ENCODE measurements at places on chromosomes 5 and 9.

- H3K27me3 ChIP-seq: no peaks in the 10 kb centered on the region
- H3K27ac ChIP-seq: no peak overlapping the region
- no peak overlapping the region for H3K4me3 ChIP-seq
- no peak for DNase-seq
- H3K4me1 ChIP-seq: no peaks in the 10 kb centered on the region
Observed at GRCh38 chr5:74367934-74368333, 272.6 kb downstream of the ENC1 start.

GRCh38 chr9:137045294-137046087, 486 bp downstream of the NPDC1 start:
- H3K4me1 ChIP-seq: peaks cover 5% of the 10 kb centered on the region
- peaks cover 60% of the 10 kb centered on the region for H3K27me3 ChIP-seq
- DNase-seq: peak; percentile 55
- H3K36me3 ChIP-seq: no peaks in the 10 kb centered on the region
- H3K27ac ChIP-seq: no peak overlapping the region

- peaks cover 10% of the 10 kb centered on the region for H3K4me1 ChIP-seq
- DNase-seq: no peak
- H3K36me3 ChIP-seq: no peaks in the 10 kb centered on the region
- H3K27me3 ChIP-seq: no peaks in the 10 kb centered on the region
Observed at GRCh38 chr9:133845440-133845839, 107.3 kb upstream of the SARDH start.

DNA sequence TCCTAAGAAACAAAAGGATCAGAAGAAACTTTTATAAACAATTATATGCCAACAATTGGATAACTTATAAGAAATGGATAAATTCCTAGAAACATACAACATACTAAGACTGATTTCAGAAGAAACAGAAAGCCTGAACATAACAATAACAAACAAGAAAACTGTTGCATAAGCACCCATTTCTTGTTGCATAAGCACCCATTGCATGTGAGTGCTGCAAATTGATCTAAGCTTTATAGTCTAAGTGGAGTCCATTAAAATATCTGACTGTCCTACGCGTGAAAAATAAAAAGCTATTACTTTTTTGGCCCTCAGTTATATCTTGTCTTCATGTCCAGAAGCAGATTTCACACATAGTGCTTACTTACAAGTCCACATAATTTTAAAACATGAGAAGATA, 19.3 kb downstream of the TYRP1 start:
- DNase-seq: no peak
- H3K27me3 ChIP-seq: no peaks in the 10 kb centered on the region
- H3K4me1 ChIP-seq: peaks cover 5% of the 10 kb centered on the region
- H3K4me3 ChIP-seq: no peak overlapping the region
- H3K36me3 ChIP-seq: no peaks in the 10 kb centered on the region

DNA sequence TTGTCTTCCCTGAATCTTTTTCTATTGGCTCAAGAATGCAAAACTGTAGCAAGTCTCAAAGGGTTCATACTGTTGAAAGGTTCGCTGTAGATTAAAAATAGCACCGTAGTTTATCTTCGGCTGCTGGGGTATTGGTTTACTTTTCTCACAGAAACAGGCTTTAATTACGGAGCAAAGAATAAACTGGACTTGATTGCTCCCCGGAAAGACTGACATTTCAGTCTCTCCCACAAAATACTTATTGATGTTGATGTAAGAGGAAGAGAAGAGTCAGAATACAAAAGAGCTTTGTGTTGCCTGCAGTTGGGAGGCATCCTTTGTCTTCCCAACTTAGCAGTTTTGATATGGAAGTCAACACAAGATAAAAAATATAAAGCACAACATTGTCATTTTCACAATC, 183.9 kb upstream of the DMAC1 start:
- DNase-seq: peak; percentile 0
- H3K36me3 ChIP-seq: no peaks in the 10 kb centered on the region
- H3K4me3 ChIP-seq: no peak overlapping the region
- H3K27me3 ChIP-seq: no peaks in the 10 kb centered on the region
- H3K27ac ChIP-seq: no peak overlapping the region
- H3K4me1 ChIP-seq: peaks cover 29% of the 10 kb centered on the region

GRCh38 chr9:5863092-5863746, 27.5 kb upstream of the MLANA start:
- no peaks in the 10 kb centered on the region for H3K4me1 ChIP-seq
- H3K27me3 ChIP-seq: no peaks in the 10 kb centered on the region
- H3K36me3 ChIP-seq: no peaks in the 10 kb centered on the region
- DNase-seq: no peak
- H3K4me3 ChIP-seq: no peak overlapping the region

GRCh38 chr9:12740845-12741244, 34.0 kb upstream of the LURAP1L start:
- no peaks in the 10 kb centered on the region for H3K27me3 ChIP-seq
- H3K4me1 ChIP-seq: no peaks in the 10 kb centered on the region
- DNase-seq: no peak

DNA sequence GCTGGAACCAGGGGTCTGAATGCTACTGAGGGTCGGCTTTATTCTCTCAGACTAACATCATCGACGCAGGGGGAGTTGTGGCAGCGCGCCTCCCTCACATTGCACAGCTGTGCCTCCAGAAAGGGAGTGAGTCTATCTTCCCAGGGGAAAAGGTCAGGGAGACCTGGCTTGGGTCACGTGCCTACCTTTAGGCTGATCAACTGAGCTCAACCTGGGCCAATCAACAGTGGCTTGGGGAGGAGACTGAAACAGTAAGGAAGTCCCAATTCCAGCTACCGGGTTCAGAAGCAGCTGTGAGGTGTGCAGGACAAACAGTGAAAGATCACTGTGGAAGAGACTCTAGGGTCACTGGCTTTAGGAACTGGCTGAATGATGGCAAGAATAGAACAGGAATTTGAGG, 14.3 kb downstream of the SNX30 start:
- peak; percentile 5 for DNase-seq
- H3K27me3 ChIP-seq: no peaks in the 10 kb centered on the region
- no peaks in the 10 kb centered on the region for H3K4me1 ChIP-seq
- no peaks in the 10 kb centered on the region for H3K36me3 ChIP-seq

- no peak overlapping the region for H3K4me3 ChIP-seq
- H3K27me3 ChIP-seq: no peaks in the 10 kb centered on the region
- peak; percentile 26 for DNase-seq
- peaks cover 13% of the 10 kb centered on the region for H3K4me1 ChIP-seq
Observed at GRCh38 chr9:12719431-12719830, 26.2 kb downstream of the TYRP1 start.

GRCh38 chr5:94391996-94392395, 226.4 kb downstream of the KIAA0825 start:
- H3K4me1 ChIP-seq: peaks cover 9% of the 10 kb centered on the region
- H3K4me3 ChIP-seq: no peak overlapping the region
- DNase-seq: no peak
- H3K27me3 ChIP-seq: no peaks in the 10 kb centered on the region
- H3K36me3 ChIP-seq: no peaks in the 10 kb centered on the region

GRCh38 chr5:61752588-61752987, 420.5 kb downstream of the ZSWIM6 start:
- H3K36me3 ChIP-seq: no peaks in the 10 kb centered on the region
- DNase-seq: no peak
- H3K27me3 ChIP-seq: no peaks in the 10 kb centered on the region
- no peaks in the 10 kb centered on the region for H3K4me1 ChIP-seq
- H3K4me3 ChIP-seq: no peak overlapping the region

- no peak overlapping the region for H3K27ac ChIP-seq
- peaks cover 20% of the 10 kb centered on the region for H3K4me1 ChIP-seq
- H3K4me3 ChIP-seq: no peak overlapping the region
- no peaks in the 10 kb centered on the region for H3K36me3 ChIP-seq
- H3K27me3 ChIP-seq: no peaks in the 10 kb centered on the region
- DNase-seq: peak; percentile 58
Observed at GRCh38 chr9:99433555-99433954, 211.5 kb downstream of the SEC61B start.

DNA sequence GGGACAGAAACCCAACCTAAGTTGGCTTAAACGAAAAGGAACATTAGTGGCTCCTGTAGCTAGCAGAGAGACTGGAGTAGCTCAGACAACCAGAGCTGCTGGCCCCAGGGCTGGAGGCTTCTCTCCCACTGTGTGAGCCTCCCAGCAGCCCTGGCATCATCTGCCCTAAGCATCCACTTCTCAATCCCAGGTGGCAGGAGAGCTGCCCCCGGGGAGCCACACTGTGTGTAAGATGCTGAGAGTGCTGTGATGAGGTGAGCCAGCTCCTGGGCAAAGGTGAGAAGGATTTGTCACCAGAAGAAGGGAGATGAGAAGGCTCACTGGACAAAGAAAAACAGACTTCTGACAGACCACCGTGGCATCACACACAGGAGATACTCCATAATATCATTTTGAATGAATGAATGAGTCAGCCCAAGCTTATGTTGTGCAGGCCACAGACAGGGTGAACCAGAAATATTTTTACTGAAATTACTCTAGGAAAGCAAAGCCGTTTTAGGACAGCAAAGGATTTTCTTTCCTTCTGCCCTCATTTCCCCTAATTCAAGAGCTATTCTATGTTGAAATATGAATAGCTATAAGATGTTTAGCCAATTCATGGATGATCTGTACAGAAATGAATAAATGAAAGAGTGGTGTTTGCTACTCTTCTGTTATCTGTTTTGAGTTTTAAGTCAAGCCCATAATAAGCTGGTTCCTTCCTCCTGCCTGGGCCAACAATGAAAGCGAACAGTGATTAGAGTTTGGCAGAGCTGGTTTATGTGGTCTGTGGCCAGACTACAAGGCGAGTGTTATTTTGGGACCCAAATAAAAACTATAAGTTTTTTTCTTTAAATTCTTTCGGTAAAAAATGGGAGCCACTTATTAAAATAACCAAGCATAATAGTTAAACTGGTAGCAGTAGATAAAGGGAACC, 57.4 kb upstream of the ECM2 start:
- H3K36me3 ChIP-seq: no peaks in the 10 kb centered on the region
- no peaks in the 10 kb centered on the region for H3K4me1 ChIP-seq
- H3K27me3 ChIP-seq: no peaks in the 10 kb centered on the region
- peak; percentile 48 for DNase-seq

- H3K27ac ChIP-seq: no peak overlapping the region
- no peaks in the 10 kb centered on the region for H3K4me1 ChIP-seq
- DNase-seq: no peak
- H3K4me3 ChIP-seq: no peak overlapping the region
- peaks cover 85% of the 10 kb centered on the region for H3K27me3 ChIP-seq
Observed at GRCh38 chr9:92964607-92965060, 17.3 kb downstream of the FGD3 start.

DNA sequence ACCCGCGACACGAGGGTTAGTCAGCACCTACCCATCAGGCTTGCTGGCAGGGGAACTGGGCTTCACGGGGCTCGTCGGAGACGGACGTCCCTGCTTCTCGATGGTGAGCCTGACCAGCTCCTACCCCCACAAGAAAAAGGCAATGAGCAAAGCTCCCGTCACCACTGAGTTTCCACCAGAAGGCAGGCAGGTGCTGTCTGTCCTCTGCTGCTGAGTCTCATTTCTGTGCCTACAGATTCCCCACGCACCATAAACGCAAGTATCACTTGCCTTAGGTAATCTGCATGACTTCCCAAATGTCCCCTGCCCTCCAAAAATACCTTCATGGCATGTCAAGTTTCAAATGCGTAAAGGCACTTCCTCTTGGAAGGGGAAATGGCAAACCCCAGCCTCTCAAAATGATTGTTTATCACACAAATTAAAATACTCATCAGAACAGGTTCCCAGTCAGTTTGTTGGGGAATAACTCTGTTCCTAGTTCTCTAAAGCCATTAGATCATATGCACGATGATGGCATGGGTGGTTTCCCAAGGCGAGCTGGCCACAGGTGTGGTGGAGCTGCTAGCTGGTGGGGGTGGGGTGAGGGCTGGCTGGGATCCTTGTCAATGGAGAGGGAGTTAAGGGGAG, 85.0 kb downstream of the PRRT1B start:
- no peaks in the 10 kb centered on the region for H3K36me3 ChIP-seq
- no peak for DNase-seq
- H3K27me3 ChIP-seq: no peaks in the 10 kb centered on the region

GRCh38 chr5:159667286-159667685, 249.0 kb upstream of the ADRA1B start:
- H3K4me3 ChIP-seq: no peak overlapping the region
- H3K27me3 ChIP-seq: no peaks in the 10 kb centered on the region
- no peak for DNase-seq
- H3K36me3 ChIP-seq: no peaks in the 10 kb centered on the region

All from cardiac muscle cell (in vitro differentiated cells and primary cell).